ENCODE measurements at places on chromosomes 3 and 15. TPM values are rescaled to one million over a fixed set of nuclear protein-coding genes. Genes with fewer than 3 reads are reported as not detected.

DNA sequence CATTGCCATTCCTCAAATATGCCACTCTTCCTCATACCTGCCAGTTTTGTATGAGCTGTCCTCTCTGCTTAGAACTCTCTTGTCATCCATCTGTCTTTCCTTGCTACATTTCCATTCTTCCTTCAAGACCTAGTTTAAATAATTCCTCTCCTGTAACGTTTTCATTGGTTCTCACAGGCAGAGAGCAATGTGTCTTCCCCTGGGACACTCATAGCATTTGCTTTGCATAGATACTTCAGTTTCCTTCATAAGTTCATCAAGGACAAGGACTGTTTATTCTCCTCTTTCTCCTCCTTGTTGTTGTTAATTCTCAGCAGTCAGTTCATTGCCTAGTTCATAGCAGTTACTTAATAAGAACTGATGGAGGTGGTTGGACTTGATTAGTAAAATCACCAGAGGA lies 10.5 kb downstream of the NR2C2 start:
- no peak overlapping the region for H3K27ac ChIP-seq
- no peaks in the 10 kb centered on the region for H3K36me3 ChIP-seq
- peaks cover 16% of the 10 kb centered on the region for H3K4me1 ChIP-seq

- DNase-seq: no peak
- H3K27ac ChIP-seq: no peak overlapping the region
- H3K4me3 ChIP-seq: no peak overlapping the region
- H3K4me1 ChIP-seq: no peaks in the 10 kb centered on the region
These were observed 6.7 kb downstream of the CLCN2 start for GRCh38 chr3:184354754-184355153.

DNA sequence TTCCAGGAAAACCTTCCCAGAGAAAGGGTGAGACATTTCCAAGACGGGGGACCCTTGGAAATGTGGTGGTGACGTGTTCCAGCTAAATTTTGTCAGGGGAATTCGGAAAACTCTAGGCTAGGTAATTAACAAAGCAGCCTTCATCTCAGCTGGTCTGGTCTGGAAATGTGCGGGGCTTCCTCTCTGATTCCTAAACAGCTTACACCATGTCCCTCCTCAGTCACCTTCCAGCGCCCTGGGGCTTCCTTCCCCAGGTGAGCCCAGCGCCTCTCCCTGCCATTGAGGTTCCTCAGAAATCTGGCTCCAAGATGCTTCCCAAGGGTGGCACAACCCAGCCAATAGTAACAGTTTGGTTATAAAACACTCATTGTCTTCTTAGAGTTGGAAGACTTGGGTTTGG lies 571 bp downstream of the ACAD9 start:
- peak overlapping the region; percentile 95 for H3K27ac ChIP-seq
- no peak for DNase-seq
- H3K27me3 ChIP-seq: no peaks in the 10 kb centered on the region
- H3K4me3 ChIP-seq: peak overlapping the region; percentile 65
- H3K36me3 ChIP-seq: peaks cover 25% of the 10 kb centered on the region
- H3K4me1 ChIP-seq: peaks cover 10% of the 10 kb centered on the region

GRCh38 chr15:89627256-89627970 lies 27.9 kb downstream of the KIF7 start:
- no peaks in the 10 kb centered on the region for H3K4me1 ChIP-seq
- H3K27me3 ChIP-seq: no peaks in the 10 kb centered on the region
- DNase-seq: no peak
- no peak overlapping the region for H3K27ac ChIP-seq
- peaks cover 98% of the 10 kb centered on the region for H3K36me3 ChIP-seq
- no peak overlapping the region for H3K4me3 ChIP-seq

GRCh38 chr3:45541326-45542321 lies 52.9 kb upstream of the LIMD1 start:
- H3K4me1 ChIP-seq: no peaks in the 10 kb centered on the region
- H3K36me3 ChIP-seq: no peaks in the 10 kb centered on the region
- no peak overlapping the region for H3K4me3 ChIP-seq
- H3K27me3 ChIP-seq: no peaks in the 10 kb centered on the region
- no peak for DNase-seq
- H3K27ac ChIP-seq: no peak overlapping the region

- no peaks in the 10 kb centered on the region for H3K27me3 ChIP-seq
- DNase-seq: no peak
- H3K27ac ChIP-seq: no peak overlapping the region
- no peaks in the 10 kb centered on the region for H3K36me3 ChIP-seq
- H3K4me1 ChIP-seq: no peaks in the 10 kb centered on the region
- H3K4me3 ChIP-seq: no peak overlapping the region
These were observed 22.1 kb upstream of the CMSS1 start for GRCh38 chr3:99795573-99795972.

- no peak overlapping the region for H3K4me3 ChIP-seq
- H3K27ac ChIP-seq: no peak overlapping the region
- H3K27me3 ChIP-seq: no peaks in the 10 kb centered on the region
- no peaks in the 10 kb centered on the region for H3K36me3 ChIP-seq
These were observed 107.0 kb upstream of the LSAMP start for GRCh38 chr3:116552246-116552645.

GRCh38 chr15:72967811-72968530 lies 84.3 kb upstream of the NEO1 start:
- H3K4me3 ChIP-seq: no peak overlapping the region
- H3K4me1 ChIP-seq: peaks cover 8% of the 10 kb centered on the region
- H3K27me3 ChIP-seq: no peaks in the 10 kb centered on the region

DNA sequence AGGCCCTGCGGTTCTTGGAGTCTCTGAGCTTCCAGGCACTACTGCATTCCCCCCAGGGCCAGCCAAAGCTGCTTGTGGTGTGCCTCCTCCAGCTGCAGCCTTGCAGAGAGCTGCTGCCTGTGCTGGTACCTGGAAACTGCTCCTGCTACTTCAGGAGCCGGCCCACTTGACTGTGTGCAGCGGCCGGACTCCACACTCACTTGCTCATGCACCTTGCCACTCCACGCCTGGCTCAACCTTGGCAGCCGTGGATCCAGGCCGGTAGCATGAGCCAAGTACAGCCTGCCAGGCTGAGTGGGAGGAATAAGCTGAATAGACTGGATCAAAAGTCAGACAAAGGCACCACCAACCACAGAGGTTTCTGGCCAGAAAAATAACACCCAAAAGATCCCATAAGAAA lies 169.7 kb downstream of the TJP1 start:
- no peaks in the 10 kb centered on the region for H3K4me1 ChIP-seq
- no peak for DNase-seq
- H3K27ac ChIP-seq: no peak overlapping the region
- no peak overlapping the region for H3K4me3 ChIP-seq
- H3K27me3 ChIP-seq: peaks cover 7% of the 10 kb centered on the region
- no peaks in the 10 kb centered on the region for H3K36me3 ChIP-seq

DNA sequence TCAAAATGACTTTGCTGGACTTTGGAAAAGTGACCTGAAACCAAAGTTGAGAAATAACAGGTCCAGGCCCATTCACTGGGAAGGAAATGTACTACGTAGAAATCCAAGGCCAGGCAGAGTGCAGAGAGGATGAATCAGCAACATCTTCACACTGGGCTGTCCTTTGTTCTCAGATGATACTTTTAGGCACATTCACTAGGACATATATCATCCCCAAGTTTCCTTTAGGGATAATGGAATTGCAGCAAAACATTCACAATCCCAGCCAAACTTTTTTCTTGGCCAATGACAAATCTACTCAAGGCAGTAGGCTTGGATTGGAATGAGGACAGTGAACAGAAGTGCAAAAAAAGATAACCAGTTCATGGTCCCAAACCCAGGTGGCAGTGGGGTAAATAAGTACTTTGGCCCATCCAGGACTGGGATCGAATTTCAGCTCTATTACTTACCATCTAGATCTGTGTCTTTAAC lies 75.1 kb downstream of the CLDN11 start:
- no peaks in the 10 kb centered on the region for H3K27me3 ChIP-seq
- H3K4me1 ChIP-seq: no peaks in the 10 kb centered on the region
- no peak for DNase-seq

- H3K27me3 ChIP-seq: no peaks in the 10 kb centered on the region
- H3K4me1 ChIP-seq: peaks cover 32% of the 10 kb centered on the region
- no peak overlapping the region for H3K4me3 ChIP-seq
- no peaks in the 10 kb centered on the region for H3K36me3 ChIP-seq
These were observed 264.6 kb downstream of the ZIC4 start for GRCh38 chr3:147141516-147142288.

DNA sequence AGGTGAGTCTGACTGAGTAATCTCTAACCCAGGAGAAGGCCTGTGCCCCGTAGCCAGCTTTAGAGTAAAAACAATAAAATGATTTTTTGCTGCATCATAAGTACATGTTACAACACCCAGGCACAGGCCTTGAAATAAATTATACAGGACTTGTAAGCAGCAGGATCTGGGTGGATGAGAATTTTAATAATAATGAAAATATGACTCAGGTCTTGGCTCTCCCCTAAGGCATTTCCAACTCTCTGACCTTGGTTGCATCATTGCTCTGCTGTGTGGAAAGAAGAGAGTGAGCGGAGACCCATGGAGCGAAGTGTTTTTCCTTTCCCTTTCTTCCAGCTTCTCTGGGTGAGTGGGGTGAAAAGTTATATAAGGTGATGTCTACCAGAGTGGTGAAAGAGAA lies 44.6 kb downstream of the EOMES start:
- peaks cover 8% of the 10 kb centered on the region for H3K4me1 ChIP-seq
- no peaks in the 10 kb centered on the region for H3K27me3 ChIP-seq
- DNase-seq: no peak

DNA sequence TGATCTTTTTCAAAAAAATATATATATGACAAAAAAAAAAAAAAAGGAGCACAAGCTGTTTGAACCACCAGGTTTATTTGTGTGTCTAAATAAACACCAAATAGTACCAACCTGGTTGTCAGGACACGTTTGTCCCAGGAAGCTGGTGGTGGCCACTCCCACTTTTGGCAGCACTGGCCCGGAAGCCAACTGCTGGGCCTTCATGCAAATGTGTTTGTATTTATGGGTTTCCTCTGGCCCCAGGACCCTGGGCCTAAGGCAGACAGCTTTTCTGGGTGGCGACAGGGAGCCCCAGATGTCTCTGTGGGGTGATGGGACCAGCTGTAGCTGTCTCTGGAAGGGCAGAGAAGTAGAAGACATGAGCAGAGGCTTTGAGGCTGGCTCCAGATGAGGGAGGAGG lies 31.6 kb downstream of the PRKCD start:
- H3K27ac ChIP-seq: no peak overlapping the region
- peaks cover 5% of the 10 kb centered on the region for H3K4me1 ChIP-seq
- H3K27me3 ChIP-seq: no peaks in the 10 kb centered on the region
- DNase-seq: no peak

- H3K27ac ChIP-seq: no peak overlapping the region
- H3K4me3 ChIP-seq: no peak overlapping the region
- no peaks in the 10 kb centered on the region for H3K36me3 ChIP-seq
- H3K27me3 ChIP-seq: peaks cover 53% of the 10 kb centered on the region
- H3K4me1 ChIP-seq: no peaks in the 10 kb centered on the region
- DNase-seq: no peak
These were observed 456.2 kb upstream of the THBS1 start for GRCh38 chr15:39124553-39125171.

DNA sequence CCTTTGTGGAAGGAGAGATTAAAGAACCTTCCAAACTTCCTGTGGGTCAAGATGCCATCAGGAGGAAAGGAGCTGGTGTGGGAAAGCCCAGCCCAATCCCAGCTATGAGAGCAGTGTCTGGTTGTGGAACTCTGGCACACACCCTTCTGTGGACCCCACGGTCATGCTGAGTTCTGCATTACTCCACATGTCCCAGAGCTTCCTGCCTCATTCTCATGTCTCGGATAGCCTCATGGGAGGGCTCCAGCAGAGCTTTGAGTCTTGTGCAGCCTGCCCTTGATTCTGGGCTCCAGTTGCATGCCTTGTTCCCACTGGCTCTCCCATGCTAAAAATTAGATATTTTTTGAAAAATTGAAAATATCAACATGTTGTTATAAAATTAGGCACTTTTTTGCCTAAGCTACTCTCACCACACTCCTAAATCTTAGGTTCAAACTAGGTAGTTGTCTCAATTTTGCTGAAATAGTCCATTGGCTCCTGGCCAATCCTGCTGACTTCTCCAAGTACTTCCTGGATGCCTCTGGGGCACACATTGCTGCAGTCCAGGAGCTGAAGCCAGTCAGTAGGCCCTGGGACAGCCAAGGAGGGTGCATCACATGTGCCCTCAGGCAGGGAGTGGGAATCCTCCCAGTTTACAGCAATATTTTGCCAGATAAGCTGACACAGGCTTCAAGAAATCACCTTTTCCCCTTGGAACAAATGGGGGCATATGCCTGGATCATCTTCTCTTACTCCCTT lies 144.3 kb downstream of the EEFSEC start:
- no peaks in the 10 kb centered on the region for H3K27me3 ChIP-seq
- peaks cover 21% of the 10 kb centered on the region for H3K4me1 ChIP-seq
- H3K27ac ChIP-seq: no peak overlapping the region
- H3K4me3 ChIP-seq: no peak overlapping the region
- no peaks in the 10 kb centered on the region for H3K36me3 ChIP-seq

DNA sequence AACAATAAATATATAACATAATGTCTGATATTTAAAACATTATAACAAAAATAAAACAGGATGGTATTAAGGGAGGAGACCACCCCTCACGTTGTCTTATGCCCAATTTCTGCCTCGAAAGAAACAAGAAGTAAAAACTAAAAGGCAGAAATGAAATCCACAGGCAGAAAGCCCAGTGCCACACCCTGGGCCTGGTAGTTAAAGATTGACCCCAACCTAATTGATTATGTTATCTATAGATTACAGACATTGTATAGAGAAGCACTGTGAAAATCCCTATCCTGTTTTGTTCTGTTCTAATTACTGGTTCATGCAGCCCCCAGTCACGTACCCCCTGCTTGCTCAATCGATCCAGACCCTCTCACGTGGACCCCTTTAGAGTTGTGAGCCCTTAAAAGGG lies 22.3 kb upstream of the ACP3 start:
- no peak overlapping the region for H3K4me3 ChIP-seq
- DNase-seq: no peak
- no peaks in the 10 kb centered on the region for H3K36me3 ChIP-seq
- no peak overlapping the region for H3K27ac ChIP-seq
- H3K27me3 ChIP-seq: no peaks in the 10 kb centered on the region
- peaks cover 18% of the 10 kb centered on the region for H3K4me1 ChIP-seq

DNA sequence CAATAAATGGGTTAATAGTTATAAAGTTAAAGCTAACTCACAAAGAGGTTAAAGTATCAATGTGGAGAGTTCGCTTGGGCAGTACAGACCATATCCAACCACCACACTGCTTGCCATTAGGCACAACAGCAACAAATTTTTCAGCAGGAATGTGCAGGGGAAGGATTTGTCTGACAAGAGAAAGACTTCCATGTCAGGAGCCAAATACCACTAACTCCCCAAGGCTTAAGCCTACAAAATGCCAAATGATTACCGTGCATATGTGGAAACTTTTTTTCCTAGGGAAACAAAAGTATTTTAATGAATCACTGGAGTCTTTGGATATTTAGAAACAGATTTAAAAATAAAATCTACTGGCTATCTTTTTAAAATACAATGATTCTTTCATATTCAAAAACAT lies 8.1 kb downstream of the VGLL3 start:
- peak; percentile 32 for DNase-seq
- H3K27me3 ChIP-seq: no peaks in the 10 kb centered on the region
- no peak overlapping the region for H3K27ac ChIP-seq
- peaks cover 36% of the 10 kb centered on the region for H3K4me1 ChIP-seq
- no peaks in the 10 kb centered on the region for H3K36me3 ChIP-seq
- no peak overlapping the region for H3K4me3 ChIP-seq

The ACAD11 gene
- 15.3 TPM for total RNA-seq

The CFAP20DC gene
- 1.3 TPM for total RNA-seq

The BNC1 gene
- 0.46 TPM for total RNA-seq

The GRAMD1C gene
- 4.5 TPM for total RNA-seq
